Stimulated activated CD4-positive, alpha-beta T cell treated with anti-CD3 and anti-CD28 coated beads, TNF-alpha, amount 100 ng/mL, for 48 hours (primary cell): ENCODE measurements at places on chromosomes 7 and 10.

- no peak for DNase-seq
Observed at GRCh38 chr7:47833211-47833610, 115.1 kb downstream of the PKD1L1 start.

- DNase-seq, result no peak
Observed at GRCh38 chr10:93703066-93703465, 674 bp upstream of the FRA10AC1 start.

DNA sequence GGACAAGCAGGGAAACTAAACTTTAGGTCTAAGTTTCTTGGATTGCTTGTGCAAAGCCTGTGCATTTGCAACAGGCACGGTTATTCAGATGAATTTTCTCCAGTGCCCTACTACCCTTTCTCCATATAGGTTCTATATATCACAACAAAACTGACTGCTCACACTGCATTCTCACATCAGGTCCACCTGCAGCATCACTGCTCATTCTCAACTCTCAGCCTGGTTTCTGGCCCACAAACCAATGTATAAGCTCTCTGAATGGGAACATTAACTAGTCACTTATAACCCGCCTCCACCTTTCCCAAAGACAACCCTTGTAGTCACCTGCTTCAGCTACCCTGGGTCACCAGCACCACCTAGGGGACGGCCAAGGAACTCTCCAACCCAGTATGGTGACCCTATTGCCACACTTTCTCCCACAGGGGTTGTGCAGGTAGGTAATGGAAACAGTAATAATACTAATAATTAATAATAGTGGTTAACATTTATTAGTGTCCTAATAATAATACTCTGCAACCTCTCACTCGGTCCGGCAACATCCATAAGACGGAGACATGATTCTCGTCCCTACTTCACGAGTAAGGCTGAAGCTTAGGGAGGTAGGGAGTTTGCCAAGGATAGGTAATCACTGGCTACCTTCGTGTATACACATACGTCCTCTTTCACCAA is 97.3 kb downstream of the CLEC2L start:
- peak; percentile 48 for DNase-seq

DNA sequence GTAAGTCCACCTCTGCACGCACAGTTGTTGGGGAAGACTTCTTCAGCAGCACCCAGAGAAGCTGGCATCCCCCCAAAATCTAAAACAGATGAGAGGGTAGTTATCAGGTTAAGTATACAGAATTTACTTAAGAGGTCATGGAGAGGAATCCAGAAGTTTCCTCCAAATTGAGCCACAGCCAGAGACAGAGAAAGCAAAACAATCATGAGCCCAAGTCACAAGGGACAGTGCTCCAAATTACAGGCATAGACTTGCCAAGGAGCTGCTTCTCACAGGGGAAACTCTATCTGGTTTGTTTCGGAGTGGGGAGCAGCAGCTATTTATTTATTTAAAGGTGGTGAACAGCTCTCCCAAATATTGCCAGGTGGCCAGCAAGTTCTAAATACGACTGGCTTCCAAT is 308.4 kb downstream of the SKIDA1 start:
- DNase-seq, result no peak

- DNase-seq, result no peak
Observed at GRCh38 chr7:40324914-40325313, 190.1 kb downstream of the SUGCT start.

DNA sequence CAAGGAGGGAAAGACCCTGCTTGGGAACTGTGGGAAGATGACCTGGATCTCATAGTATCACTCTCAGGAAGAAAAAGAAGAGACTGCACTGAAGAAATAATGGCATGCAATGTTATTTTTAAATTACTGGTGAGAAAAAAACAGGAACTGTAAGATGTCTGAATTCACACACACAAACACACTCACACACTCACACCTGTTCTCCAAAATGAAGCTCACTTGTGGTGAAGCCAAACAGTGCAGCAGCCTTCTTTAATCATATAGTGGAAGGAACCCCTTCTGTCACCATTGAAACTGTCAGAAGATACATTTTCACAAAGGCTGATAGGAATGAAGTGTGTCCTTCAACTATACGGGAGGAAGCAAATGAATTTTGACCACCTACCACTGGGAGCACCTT is 156.5 kb upstream of the GHITM start:
- no peak for DNase-seq

- DNase-seq, result no peak
Observed at GRCh38 chr7:50264908-50265307, 39.6 kb upstream of the IKZF1 start.

DNA sequence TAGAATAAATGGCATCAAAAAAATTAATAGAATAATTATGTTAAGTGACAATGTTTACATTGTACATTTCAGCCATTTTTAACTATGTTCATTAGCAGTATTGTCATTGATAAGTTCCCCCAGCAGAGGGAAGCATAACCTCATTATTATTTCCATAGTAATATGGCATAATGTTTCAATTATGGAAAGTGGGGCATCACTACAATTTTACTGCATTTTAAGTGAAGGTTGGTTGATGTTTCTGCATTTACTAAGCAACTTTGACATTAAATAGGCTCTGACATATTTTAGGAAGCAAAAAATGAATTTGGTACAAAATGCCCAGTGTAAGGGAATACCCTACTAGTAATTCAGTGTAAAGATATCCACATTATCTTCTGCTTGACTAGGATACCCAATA is 218.3 kb downstream of the SEMA3A start:
- DNase-seq, result no peak

DNA sequence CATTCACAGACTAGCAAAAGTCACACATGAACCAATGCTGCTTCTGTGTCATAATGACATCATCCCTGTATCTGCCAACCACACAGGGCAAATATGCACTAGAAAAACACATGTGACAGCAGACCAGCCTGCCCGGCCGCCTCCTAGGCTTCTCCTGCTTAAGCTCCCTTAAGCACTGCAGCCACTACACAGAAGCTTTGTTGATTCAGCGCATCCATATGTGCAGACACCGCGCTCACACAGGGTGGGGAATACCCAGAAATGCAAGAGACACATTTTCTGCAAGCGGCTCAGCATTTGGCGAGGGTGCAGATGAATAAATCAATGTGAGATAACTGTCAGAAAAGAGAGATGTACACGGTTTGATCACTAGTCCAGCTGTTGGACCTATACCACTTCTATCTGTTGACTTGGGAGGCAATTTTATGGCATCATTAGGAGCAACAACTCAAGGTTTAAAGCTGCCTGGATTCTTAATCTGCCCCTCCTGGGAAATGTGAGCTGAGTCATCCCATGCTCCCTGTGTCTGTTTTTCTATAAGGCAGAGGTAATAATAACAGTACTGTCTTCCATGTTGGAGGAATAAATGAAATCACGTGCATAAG is 33.4 kb downstream of the CPXM2 start:
- DNase-seq, result no peak

GRCh38 chr7:6675807-6676405 is 30.8 kb downstream of the ZNF12 start:
- no peak for DNase-seq

GRCh38 chr10:100019787-100020141 is 10.0 kb upstream of the DNMBP start:
- no peak for DNase-seq

DNA sequence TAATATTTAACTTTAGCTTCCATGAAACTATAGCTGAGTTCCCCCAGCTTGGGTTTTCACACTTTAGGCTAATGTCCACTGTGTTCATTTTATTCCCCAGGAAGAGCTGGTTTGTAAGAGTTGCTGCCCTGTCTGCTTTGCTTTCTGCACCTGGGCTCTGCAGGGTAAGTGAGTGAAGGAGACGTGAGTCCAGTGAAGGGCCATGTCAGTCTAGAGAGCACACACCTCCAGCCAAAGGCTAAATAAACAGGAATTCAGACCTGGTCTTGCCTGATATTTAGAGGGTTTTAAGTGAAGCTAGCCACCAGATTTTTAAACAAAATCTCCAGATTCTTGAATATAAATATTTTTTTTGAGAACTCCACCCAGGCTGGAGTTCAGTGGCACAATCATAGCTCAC is 24.5 kb upstream of the FZD1 start:
- no peak for DNase-seq

GRCh38 chr7:8284606-8285005 is 22.6 kb upstream of the ICA1 start:
- DNase-seq, result no peak

- DNase-seq, result no peak
Observed at GRCh38 chr10:110762849-110763211, 108.9 kb upstream of the PDCD4 start.

DNA sequence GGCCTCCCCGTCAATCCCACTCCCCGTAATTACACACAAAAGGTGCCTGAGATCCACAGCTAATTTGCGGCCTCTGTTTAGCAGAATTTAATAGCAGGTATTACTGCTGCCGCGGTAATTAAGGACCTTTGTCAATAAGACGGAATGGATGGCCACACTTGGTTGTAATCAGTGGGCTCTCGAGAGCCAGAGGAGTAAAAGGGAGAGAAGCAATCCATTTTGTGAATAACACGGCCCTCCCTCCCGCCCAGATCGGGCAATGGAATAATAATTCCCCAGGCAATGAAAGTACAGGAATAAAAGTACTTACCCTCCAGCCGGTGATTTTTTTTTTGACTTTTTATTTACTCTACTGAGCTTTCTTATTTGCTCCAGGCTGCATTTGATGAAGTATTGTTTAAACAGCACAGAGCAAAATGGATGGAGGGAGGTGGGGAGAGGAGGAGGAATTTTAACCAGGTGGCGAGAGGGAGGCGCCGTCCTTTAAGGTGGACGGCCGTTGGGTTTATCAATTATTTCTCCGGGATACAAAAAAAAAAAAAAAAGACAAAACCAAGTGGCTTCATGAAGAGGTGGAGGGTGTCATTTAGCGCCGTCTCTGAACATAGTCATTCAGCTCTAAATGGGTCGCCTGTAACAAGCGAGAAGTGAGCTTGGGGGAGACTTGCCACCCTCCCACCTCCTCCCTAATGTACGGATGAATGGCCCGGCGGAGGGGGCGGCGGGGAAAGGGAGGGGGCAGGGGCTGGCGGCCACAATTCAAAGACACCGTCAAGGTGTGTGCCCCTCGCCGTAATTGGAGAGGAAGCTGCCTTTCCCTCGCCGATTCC is 120.3 kb downstream of the BUB3 start:
- DNase-seq, result no peak

GRCh38 chr7:2237109-2237602 is 4.4 kb upstream of the MAD1L1 start:
- DNase-seq, result no peak

GRCh38 chr10:89158446-89158845 is 48.7 kb downstream of the CH25H start:
- no peak for DNase-seq
